Naive B cell (primary cell): ENCODE measurements at places on chromosomes 12 and 14.

- no peak for DNase-seq
These were observed 120.7 kb upstream of the PCED1B start for GRCh38 chr12:46958599-46959290.

DNA sequence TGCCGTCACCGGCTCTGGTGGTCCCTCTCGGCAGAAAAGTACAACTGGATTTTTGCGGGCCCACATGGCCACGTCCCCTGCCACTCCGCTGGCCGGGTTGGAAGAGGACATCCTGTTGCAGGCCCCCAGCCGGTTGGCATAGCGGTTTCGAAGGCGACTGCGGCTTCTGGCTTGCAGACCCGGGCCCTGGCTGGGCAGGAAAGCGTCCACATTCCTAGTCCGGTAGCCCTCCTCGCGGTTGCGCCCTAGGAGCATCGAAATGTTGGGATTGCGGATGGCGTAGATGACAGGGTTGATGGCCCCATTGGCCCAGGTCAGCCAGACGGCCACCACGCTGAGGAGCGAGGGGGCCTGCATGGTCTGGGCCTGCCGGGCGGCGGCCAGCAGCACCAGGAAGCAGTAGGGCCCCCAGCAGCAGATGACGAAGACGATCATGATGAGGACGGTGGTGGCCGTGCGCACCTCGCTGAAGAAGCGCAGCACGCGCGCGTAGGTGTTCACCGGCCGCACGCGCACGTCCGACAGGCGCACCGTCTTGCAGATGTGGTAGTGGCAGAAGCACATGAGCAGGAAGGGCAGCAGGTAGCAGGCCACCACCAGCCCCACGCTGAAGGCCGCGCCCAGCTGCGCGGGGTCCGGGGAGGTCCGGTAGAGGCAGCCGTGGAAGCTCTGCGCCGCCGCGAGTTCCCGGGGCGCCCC is 1.2 kb downstream of the GPR135 start:
- DNase-seq: no peak

GRCh38 chr12:67937822-67938221 is 51.4 kb upstream of the IFNG-AS1 start:
- DNase-seq: no peak

GRCh38 chr12:88510843-88511242 is 69.4 kb downstream of the KITLG start:
- no peak for DNase-seq

- no peak for DNase-seq
These were observed 4.1 kb downstream of the TEP1 start for GRCh38 chr14:20409226-20409625.

DNA sequence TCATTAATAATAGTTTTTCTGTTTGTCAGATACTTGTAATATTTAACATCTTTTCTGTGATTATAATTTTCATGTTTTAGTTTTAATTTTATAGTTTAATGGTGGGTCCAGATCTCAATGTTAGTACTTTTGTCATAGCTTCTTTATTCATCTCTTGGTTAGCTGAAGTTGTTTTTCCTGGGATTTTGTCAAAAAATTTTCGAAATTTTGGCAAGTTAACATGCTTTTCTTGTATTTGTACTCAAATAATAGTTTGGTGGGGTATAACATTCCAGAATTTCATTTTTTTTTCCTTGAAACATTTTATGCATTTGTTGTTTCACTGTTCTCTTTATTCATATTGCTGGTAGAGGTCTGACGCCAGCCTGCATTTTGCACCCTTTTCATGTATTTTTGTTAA is 45.5 kb downstream of the KTN1 start:
- no peak for DNase-seq
